Lung microvascular endothelial cell (primary cell): ENCODE measurements at places on chromosomes 11 and 22. TPM values are rescaled to one million over a fixed set of nuclear protein-coding genes. Genes with fewer than 3 reads are reported as not detected.

DNA sequence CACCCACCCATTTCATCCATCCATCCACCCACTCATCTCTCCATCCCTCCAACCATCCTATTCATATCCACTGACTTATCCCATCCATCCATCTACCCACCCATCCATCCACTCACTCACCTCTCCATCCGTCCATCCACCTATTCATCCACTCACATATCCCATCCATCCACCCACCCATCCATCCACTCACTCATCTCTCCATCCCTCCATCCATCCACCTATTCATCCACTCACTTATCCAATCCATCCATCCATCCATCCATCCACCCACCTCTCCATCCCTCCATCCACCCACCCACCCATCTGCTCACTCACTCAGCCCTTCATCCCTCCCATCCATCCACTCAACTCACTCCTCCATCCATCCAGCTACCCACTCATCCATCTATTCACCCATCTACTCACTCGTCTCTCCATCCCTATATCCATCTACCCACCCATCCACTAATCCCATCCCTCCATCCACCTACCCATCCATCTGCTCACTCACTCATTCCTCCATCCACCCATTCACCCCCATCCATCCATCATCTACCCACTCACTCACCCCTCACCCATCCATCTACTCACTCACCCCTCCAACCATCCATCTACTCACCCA lies 36.2 kb downstream of the TRMU start:
- no peak for DNase-seq

DNA sequence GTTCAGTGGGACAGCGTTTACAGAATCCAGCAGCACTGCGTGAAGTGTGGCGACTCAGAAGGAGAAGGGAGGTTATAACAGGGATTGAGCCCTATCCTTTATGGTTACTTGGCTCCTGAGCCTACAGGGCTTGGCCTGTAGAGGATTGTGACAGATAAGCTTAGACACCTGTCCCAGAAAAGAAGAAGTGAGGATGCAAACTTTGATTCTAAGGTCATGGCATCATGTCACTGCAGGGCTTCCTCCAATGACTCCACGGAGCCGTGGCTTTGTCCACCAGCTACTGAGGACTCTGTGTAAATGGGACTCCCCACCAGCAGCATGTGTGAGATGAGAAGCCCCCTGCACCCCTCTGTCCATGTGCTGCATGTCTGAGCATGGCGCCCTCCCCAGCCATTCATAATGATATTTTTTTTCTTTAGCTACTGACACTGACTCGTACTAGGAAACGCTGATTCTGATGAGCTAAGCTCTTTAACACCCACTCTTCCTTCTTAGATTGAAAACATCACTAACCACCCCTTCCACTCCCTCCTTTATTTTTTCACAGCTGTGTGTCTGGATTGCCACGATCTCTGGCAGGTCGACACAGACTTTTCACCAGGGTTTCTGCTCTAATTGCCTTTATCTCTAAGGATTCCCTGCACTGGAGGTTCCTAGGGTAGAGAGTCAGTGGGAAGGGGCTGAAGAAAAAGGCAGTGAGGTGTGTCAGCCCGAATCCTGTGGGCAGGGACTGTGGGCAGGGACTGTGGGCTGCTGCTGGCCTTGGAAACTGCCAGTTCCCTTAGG lies 65.5 kb upstream of the TTC12 start:
- DNase-seq, result no peak

Gene GAB4
- not detected in 2 replicates for total RNA-seq

Gene GRK3
- total RNA-seq, result 0.20 and 0.22 TPM in 2 replicates

Gene IL17REL
- total RNA-seq, result under 0.01 TPM in 1 of 2 replicates, not detected in the other
